ENCODE measurements at places on chromosomes 12 and 14. TPM values are rescaled to one million over a fixed set of nuclear protein-coding genes. Genes with fewer than 3 reads are reported as not detected.
A peak's percentile ranks its signal among the peaks of the same experiment; 100 is the strongest.

- H3K36me3 ChIP-seq: no peaks in the 10 kb centered on the region
- no peak for DNase-seq
- H3K4me3 ChIP-seq: no peak overlapping the region
- H3K27ac ChIP-seq: no peak overlapping the region
- peaks cover 3% of the 10 kb centered on the region for H3K27me3 ChIP-seq
Observed at GRCh38 chr14:38367922-38368321, 112.0 kb upstream of the CLEC14A start.

- H3K4me1 ChIP-seq: peaks cover 16% of the 10 kb centered on the region
- peaks cover 4% of the 10 kb centered on the region for H3K27me3 ChIP-seq
- no peak overlapping the region for H3K4me3 ChIP-seq
- H3K27ac ChIP-seq: no peak overlapping the region
- H3K36me3 ChIP-seq: no peaks in the 10 kb centered on the region
- DNase-seq: no peak
Observed at GRCh38 chr12:109502332-109502731, 24.9 kb downstream of the UBE3B start.

DNA sequence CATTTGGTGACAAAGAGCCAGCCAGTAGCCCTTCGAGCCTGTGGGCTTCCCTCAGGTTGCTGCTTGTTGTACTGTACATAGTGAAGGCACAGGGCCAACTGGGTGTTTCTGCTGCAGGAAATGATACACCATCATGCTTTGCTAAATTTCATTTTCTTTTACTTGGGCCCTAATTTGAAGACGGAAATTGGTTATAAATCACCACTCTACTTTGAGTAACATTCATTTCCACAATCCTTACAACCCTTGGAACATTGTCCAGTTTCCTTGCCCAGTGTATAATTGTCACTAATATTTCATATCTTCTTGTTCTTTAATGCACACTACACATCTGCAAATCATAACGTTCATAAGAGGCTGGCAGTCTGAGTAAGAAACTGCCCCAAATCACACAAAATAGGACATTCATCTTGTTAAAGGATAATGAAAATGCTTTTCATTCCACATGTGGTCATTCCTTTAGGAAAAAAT is 30.2 kb downstream of the MSRB3 start:
- no peak for DNase-seq
- no peaks in the 10 kb centered on the region for H3K36me3 ChIP-seq
- H3K4me3 ChIP-seq: no peak overlapping the region
- H3K4me1 ChIP-seq: peaks cover 1% of the 10 kb centered on the region
- no peaks in the 10 kb centered on the region for H3K27me3 ChIP-seq

- peaks cover 6% of the 10 kb centered on the region for H3K4me1 ChIP-seq
- no peak overlapping the region for H3K27ac ChIP-seq
- H3K4me3 ChIP-seq: no peak overlapping the region
- DNase-seq: no peak
- no peaks in the 10 kb centered on the region for H3K36me3 ChIP-seq
Observed at GRCh38 chr12:102479099-102479885, 1.1 kb downstream of the IGF1 start.

- no peak overlapping the region for H3K27ac ChIP-seq
- H3K27me3 ChIP-seq: no peaks in the 10 kb centered on the region
- H3K4me1 ChIP-seq: no peaks in the 10 kb centered on the region
- no peak for DNase-seq
- H3K4me3 ChIP-seq: no peak overlapping the region
- no peaks in the 10 kb centered on the region for H3K36me3 ChIP-seq
Observed at GRCh38 chr14:63938198-63939005, 85.6 kb downstream of the SYNE2 start.

DNA sequence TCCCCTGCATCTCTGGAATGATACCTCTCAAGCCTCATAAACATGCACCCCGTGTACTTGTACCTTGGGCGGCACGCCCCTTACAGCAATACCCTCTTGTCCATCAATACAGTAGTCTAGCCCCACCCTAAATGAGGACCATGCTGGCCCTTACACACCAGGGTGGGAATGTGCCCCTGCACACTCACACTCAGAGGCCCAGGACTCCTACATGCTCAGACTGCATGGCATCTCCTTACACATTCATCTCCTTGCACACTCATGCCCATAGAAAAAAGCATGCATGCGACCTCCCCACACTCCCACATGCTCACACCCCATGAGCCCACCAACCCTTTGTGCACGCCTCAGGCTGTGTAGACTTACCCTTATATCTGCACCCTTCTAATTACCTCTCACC is 22.0 kb downstream of the ITGA7 start:
- H3K4me1 ChIP-seq: no peaks in the 10 kb centered on the region
- no peak overlapping the region for H3K4me3 ChIP-seq
- peak overlapping the region; percentile 52 for H3K27ac ChIP-seq
- no peak for DNase-seq
- peaks cover 6% of the 10 kb centered on the region for H3K27me3 ChIP-seq

- H3K4me3 ChIP-seq: no peak overlapping the region
- H3K36me3 ChIP-seq: no peaks in the 10 kb centered on the region
- H3K27me3 ChIP-seq: peaks cover 2% of the 10 kb centered on the region
- H3K27ac ChIP-seq: no peak overlapping the region
Observed at GRCh38 chr12:42958291-42958674, 368.7 kb upstream of the PRICKLE1 start.

GRCh38 chr14:64879635-64880220 is at the start of gene SPTB:
Gene SPTB (minus strand): TSS chr14:64879907. CDS start chr14:64823094, 56,813 bp downstream.
- H3K27ac ChIP-seq: no peak within 1 kb of the TSS
- no peaks in the 10 kb centered on the region for H3K4me1 ChIP-seq
- H3K36me3 ChIP-seq: no peaks in the 10 kb centered on the region

DNA sequence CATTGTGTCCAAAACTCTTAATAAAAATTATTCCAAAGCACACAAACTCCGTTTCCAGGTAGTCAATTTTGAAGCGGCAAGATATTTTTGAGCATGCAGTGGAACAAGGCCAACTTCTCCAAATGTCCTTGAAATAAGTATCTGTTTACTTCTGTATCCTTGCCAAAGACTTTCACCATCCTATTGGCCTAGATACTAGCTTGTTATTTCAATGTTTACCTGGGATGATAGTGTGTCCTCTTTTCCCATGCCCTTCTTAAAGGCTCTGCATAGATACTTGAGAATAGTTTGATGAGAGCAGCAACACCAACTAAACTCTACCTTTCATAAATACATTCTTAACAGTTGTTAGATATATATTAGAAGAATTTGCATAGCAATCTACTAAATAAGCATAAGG is 160.9 kb downstream of the KCNC2 start:
- no peak overlapping the region for H3K27ac ChIP-seq
- no peaks in the 10 kb centered on the region for H3K27me3 ChIP-seq
- no peak overlapping the region for H3K4me3 ChIP-seq
- no peaks in the 10 kb centered on the region for H3K36me3 ChIP-seq

DNA sequence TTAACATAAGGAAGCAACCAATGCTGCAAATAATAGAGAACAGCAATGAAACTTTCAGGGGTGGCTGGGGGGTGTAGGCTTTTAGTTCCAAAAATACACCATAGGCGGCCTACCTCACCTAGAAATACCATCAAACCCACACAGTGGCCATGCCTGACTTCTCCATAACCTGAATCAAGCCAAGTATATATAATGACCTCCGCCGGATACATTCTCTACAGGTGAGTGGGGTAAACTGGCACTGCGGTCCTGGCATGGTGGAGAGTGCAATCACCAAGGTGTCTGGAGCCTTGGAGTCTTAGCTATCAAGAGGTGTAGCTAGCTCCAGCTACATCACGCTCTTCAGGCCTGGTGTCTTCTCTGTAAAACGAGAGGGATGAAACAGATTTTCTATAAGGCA is 1.2 kb downstream of the ZBTB25 start:
- H3K36me3 ChIP-seq: no peaks in the 10 kb centered on the region
- H3K27ac ChIP-seq: no peak overlapping the region
- DNase-seq: no peak
- H3K27me3 ChIP-seq: peaks cover 13% of the 10 kb centered on the region

DNA sequence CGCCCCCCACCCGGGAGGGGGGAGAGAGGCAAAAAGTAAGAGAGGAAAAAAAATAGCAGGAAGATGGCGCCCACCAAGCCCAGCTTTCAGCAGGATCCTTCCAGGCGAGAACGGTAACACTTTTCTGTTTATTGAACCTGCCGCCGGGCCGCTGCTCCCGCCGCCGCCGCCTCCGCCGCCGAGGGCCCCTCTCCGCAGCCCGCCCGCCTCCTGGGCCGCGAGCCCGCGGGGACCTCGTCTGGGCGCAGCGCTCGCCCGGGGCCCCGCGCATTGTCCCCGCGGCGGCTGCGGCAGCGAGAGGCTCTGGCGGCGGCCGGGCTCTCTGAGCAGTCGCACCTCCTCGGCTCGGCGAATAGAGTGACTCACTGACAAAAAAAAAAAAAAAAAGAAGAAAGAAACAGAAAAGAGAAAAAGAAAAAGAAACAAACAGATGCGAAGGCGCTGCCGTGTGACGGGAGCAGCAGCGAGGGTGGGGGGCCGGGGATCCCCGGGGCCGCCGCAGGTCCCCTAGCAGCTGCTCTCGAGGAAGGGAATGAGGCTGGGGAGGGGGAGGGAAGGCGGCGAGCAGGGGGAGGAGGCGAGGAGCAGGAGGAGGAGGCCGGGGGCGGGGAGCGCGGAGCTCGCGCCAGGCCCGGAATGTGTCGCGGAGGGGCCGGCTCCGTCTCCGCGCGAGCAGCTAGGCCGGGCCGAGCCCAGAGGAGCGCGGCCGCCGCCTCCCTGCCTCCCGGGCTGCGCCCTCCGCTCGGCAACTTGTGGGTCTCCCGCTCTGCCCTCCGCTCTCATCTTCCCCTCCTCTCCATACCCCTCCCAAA is 781 bp downstream of the NPAS3 start:
- peak overlapping the region; percentile 88 for H3K27ac ChIP-seq
- peak; percentile 85 for DNase-seq
- no peaks in the 10 kb centered on the region for H3K36me3 ChIP-seq
- peaks cover 20% of the 10 kb centered on the region for H3K27me3 ChIP-seq

DNA sequence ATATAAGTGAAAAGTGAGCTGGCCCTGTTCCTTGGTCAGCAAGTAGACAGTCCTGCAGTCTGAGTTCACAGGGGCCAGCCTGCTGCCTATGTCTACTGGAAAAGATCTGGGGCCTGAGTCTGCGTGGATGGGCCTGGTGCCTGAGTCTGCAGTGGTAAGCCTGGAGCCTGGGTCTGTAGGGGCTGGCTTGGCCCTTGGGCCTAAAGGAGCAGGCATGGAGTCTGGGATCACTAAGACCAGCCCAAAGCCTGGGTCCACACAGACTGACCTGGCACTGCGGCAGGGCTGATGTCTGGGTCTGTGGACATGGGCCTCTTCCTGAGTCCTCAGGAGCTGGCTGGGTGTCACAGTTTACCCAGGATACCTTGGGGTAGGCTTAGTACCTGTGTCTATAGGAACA is 95.4 kb downstream of the KLHL28 start:
- H3K4me1 ChIP-seq: no peaks in the 10 kb centered on the region
- H3K27ac ChIP-seq: no peak overlapping the region
- no peak for DNase-seq
- H3K27me3 ChIP-seq: no peaks in the 10 kb centered on the region
- no peak overlapping the region for H3K4me3 ChIP-seq

GRCh38 chr12:7128681-7129286 is at the start of gene RBP5:
Gene RBP5 (minus strand): TSS chr12:7128889. CDS start chr12:7128775, 114 bp downstream.
- H3K4me1 ChIP-seq: peaks cover 10% of the 10 kb centered on the region
- H3K27ac ChIP-seq: no peak within 1 kb of the TSS
- no peak for DNase-seq

- H3K36me3 ChIP-seq: no peaks in the 10 kb centered on the region
- H3K27ac ChIP-seq: no peak overlapping the region
- DNase-seq: no peak
- peaks cover under 1% of the 10 kb centered on the region for H3K4me1 ChIP-seq
Observed at GRCh38 chr14:85172290-85172689, 357.7 kb upstream of the FLRT2 start.

DNA sequence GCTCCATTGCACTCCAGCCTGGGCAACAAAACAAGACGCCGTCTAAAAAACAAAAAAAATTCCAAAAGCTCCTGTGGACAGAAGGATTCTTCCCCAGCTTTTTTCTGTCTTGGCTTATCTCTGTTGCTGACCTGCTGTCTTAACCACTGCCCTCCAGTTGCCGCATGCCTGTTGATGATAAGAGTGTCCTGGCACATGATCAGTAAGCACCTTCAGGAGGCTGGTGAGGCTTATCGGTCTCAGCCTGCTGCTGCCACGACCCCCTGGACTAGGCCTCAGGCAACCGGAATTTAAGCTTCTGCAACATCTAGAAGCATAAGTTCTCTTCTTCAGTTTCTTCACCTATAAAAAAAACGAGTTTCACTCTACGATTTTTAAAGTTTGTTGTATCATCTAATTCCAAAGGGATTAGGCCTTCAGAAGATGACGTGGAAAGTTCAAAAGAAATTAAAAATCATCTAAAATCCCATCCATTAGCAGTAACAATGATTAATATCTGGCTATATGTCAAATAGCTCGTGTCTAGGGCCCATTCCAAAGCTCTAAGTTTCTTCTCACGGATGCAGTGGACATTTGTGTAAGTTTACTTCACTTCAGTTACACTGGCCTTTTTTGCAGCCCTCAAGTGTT is 46.4 kb downstream of the RESF1 start:
- no peaks in the 10 kb centered on the region for H3K27me3 ChIP-seq
- H3K27ac ChIP-seq: no peak overlapping the region

- H3K27ac ChIP-seq: no peak overlapping the region
- H3K4me3 ChIP-seq: no peak overlapping the region
- no peaks in the 10 kb centered on the region for H3K4me1 ChIP-seq
- H3K27me3 ChIP-seq: peaks cover 3% of the 10 kb centered on the region
Observed at GRCh38 chr14:82720946-82721345, 1187.3 kb upstream of the SEL1L start.

DNA sequence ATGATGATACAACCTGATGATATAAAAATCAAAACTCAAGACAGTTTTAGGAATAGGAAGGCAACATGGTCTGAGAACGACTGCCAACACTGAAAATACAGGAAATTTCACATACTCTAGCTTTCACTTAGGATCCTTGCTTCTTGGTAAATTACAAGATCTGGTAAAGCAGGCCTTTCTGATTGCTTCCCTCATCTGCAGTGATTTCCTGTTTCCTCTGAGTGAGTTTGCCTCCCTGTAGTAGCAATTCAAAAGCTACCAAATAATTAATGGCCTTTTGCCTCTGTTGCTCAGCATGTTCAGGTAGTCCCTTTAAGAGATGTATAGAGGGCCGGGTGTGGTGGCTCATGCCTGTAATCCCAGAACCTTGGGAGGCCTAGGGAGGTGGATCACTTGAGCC is 2.0 kb upstream of the IRAK3 start:
- peaks cover 6% of the 10 kb centered on the region for H3K27me3 ChIP-seq
- no peak overlapping the region for H3K4me3 ChIP-seq
- no peak overlapping the region for H3K27ac ChIP-seq

SNAPC1 gene
- total RNA-seq: 1.3 TPM

KRT6C gene
- not detected for total RNA-seq

SELPLG gene
- total RNA-seq: 0.34 TPM

FAM181A gene
- total RNA-seq: not detected

MANSC1 gene
- total RNA-seq: 2.0 TPM

ACVRL1 gene
- total RNA-seq: 0.39 TPM

PRH2 gene
- total RNA-seq: not detected

OTOGL gene
- 0.83 TPM for total RNA-seq

METAP2 gene
- 81.8 TPM for total RNA-seq
